Activated CD8-positive, alpha-beta T cell treated with anti-CD3 and anti-CD28 coated beads for 36 hours (primary cell): ENCODE measurements at places on chromosomes 2 and 18.

DNA sequence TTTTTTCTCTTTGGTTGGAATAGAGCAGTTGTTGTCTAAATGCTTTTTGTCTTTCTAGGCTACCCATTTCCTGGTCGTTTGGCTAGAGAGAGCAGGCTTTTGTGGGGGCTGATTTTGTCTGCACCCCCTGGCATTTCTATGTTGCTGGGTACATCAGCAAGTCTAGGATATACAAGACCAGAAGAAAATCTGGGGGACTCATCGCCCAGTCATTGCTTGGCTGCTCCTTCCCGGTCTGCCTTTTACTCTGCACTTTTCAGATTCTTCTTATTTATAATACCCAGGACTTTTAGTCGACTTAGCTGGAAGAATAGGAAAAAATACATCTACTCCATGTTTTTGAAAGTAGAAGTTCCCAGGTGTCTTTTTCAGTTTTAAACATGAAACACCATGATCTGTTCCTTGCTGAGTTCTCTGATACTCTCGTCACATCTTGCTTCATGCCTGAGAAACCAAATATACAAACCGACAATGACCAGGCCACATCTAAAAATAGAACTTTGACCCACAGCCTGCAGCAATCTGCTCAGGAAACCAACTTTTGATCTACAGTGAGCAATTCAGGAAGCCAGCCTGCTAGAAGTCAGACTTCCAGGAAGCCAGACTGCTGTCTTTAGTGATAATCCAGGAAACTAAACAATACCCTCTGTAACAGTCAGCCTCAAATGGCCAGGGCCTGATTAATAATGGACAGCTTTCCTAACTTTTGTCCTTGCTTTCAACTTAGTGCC is 163.8 kb upstream of the MEX3C start:
- DNase-seq = peak; percentile 5

DNA sequence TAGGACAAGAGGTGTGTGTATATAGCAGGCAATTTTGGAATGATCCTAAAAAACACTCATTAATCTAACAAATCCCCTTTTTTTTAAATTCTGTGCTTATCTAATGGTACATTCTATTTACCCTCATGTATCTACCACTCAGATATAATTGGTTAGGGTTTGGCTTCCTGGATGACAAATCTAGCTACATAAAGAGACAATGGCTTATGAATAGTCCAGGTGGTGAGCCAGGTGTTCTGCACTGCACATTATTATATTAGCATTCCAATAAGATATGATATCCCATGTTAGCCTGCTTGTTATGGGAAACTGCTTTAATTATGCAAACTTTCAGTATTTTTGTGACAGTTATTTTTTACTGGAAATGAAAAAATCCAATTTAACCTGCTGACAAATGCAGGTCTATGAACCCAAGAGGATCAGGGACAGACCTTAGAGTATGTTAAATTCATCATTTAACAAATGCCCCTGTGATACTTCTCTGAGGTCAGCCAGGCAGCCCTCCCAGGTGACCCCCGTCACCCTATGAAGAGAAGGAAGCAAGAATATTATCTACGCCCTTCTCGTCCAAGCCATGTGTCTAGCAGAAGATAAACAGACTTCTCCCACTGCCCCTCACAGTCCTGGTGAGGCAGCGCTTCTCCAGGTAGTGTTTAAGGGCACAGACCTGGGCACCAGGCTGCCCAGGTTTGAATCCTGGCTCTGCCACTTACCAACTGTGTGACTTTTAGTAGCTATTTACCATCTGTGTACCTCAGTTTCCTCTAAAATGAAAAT is 83.0 kb downstream of the ADD2 start:
- DNase-seq = no peak

DNA sequence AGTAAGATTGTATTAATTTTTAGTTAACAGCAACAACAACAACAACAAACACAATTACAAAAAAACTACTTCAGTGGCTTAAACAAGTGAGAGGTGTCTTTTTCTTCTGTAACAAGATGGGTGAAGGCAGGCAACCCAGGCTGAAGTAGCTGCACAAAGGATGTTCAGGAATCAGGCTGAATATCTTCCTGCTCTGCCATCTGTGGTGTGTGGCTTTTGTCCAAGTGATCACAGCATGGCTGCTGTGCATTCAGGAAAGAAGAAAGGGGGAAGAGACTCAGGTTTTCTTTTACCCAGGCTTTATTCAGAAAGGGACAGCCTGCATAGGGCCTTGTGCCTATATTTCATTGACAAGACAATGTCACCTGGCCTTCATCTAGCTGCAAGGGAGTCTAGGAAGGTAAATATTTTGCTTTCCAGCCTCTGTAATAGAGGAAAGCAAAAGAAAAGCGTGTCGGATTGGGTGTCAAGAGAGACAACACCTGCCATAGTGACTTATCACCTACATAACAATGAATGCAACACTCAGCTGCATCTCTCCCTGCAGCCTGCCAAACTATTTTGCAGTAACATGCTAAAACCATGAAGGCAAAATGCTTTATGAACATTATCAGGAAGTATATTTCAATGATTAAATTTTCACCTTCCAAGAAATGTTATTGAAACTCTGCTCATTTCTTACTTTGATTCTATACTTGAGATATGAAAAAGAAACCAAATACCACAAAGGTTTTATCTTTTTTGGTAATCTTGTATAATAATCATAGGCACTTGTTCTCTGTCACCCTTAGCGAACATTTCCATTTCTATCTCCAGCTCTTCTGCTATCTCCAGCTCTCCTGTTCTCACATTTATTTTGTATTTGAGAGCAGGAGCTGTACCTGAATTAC is 14.6 kb downstream of the G6PC2 start:
- peak; percentile 9 for DNase-seq

- no peak for DNase-seq
Observed at GRCh38 chr2:107785756-107786155, 40.9 kb upstream of the RGPD4 start.

DNA sequence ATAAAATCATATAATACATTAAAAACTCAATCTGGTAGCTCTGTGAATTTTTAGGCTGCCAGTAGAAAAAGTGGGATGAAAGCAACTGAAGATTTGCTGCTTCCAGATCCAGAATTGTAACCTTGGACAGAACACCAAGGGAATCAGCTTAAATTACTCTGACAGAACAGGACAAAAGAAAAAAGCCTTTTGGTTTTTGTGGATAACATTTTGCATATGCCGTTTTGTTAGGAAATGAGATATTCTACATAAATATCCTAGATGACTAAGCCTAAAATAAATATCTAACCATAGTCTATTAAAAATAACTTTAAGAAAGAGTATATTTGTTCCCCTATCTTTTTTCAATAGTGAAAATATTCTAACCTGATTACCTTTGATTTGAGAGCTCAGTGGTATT is 148.7 kb upstream of the DOCK10 start:
- DNase-seq = no peak

GRCh38 chr2:215082446-215082845 is 56.0 kb downstream of the ABCA12 start:
- DNase-seq = no peak

GRCh38 chr2:207682557-207682956 is 28.9 kb upstream of the CCNYL1 start:
- no peak for DNase-seq

DNA sequence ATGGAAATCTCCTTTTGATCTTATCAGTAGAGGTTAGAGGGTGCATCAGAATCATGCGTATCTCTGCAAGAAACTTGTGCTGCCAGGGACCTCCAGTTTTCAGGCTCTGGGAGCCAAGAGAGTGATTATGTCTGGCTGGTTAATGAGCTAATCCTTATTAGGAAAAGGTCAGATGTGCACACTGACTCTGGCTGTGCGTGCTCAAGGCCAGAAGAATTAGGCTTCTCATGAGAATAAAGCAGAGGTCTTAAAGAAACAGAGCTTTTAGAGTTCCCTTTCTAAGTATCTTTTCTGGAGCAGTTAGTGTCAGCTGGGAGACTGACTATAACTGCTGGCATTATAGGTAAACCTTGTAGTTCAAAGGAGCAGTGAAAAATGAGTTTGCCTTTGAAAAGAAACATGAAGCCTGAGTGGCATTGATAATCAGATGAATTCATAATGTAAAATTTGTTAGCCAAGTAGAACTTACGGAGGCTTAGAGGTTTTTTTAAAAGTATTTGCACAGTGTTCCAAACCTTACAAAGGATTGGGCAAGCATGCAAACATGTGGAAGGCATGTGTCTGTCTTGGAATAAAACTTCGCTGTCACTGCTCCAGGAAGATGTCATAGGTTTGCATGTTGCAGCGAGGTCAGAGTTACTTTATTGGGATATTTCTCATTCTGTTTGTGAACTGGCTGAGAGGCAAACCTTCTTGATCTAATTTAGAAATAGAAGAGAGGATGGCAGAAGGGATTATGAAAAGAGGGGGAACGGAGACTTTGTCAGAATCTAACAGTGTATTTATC is 151.7 kb downstream of the ARHGAP28 start:
- no peak for DNase-seq

DNA sequence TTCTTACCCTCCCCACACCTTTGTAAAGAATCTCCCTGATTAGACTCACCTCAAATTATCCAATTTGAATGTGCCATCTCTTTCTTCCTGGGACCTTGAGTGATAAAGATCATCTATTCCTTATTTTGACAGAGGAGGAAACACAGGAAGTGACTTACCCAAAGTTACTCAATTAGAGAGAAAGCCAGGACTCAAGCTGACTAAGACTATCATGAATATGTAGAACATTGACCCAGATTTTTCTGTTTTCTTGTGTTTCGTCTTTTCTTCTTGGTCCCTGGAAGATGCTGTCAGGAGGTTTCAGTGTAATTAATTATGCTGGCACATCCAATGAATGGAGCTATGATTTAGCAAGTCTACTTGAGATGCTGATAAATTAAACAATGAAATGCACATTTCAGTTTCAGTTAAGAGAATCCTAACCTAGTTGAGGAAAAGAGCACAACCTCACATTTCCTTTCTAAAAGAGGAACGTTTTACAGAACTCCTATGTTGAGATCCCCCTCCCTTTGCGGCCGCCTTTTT is 380.4 kb downstream of the CLIP4 start:
- no peak for DNase-seq

- DNase-seq = peak; percentile 63
Observed at GRCh38 chr2:73283545-73284295, 558 bp downstream of the FBXO41 start.

DNA sequence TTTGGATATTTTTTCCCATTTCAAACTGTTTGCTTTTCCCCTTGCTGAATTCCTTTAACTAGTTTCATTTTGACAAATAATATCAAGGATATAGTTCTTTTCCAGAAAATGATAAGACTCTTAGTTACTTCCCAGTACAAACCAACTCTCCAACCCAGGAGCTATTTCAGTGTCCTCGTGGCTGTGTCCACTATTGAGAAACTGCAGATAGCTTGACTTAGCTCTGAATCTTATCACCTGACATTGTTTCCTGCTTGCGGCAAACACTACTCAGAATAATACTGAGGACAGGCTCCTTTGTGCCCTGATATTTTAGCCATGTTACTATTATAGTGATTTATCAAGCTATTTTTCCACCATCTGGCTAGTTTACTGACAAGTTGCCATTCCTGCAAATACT is 74.6 kb downstream of the KLF7 start:
- DNase-seq = no peak

DNA sequence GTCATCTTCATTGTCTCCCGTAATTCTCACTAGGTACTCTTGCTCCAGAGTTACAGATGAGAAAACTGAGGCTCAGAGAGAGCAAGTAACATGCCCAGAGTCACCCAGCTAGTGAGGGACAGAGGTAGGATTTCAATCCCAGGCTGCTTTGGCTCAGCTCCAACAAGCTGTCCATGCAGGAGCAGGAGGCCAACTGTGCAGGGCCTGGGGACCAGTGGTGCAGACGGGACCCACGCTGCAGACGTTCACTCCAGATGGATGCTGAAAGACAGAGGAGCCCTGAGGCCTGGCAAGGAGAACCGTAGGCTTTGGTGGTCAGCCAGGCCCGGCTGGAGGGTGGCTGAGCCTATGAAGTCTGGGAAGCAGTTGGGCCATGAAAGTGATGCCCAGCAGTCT is 102.6 kb downstream of the MCFD2 start:
- DNase-seq = no peak

DNA sequence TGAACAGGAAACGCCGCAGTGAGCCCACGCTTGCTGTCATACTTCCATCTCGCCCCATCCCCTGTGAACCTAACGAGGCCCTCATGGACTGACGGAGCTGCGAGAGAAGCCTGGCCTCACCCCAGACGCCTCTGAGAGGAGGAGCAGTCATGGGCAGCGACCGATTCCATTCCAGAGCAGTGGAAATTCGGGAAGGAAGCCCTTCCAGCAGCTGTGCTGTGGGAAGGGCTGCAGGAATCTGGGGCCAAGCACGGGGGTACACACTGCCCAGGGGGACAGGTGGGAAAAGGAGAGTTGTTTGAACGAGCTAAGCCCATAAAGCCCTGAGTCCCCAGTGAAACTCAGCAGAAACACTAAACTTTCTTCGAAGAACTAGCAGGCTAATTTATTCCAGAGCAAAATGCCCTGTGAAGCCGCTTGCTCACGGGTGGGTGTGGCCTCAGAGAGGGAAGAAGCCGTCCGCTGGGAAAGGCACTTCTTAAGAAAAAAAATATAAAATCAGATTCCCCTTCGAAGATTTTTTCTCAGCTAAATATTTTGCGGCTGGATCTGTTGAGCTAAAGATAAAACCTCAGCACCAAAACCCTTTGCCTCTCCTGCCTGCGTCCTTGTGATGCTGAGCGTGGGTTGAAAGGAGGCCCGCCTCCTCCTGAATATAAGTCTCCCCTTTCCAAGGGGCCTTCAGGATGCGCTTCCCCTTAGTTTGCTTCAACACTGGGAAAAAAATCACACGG is 38.2 kb downstream of the ANKMY1 start:
- DNase-seq = no peak
